ENCODE measurements at places on chromosomes 13 and 19. TPM values are rescaled to one million over a fixed set of nuclear protein-coding genes. Genes with fewer than 3 reads are reported as not detected.

Gene FBN3
- not detected for total RNA-seq

Gene ATG4D
- 19.2 TPM for total RNA-seq

Gene ELAVL3
- 0.07 TPM for total RNA-seq

Gene ATXN8OS
- not detected for total RNA-seq

Gene RASAL3
- not detected for total RNA-seq

Gene ZNF43
- total RNA-seq: 4.7 TPM

Gene MISP
- total RNA-seq: 95.7 TPM

Gene ZNF780B
- total RNA-seq: 4.5 TPM

Gene MBD3L3
- not detected for total RNA-seq

Gene SHANK1
- total RNA-seq: 0.16 TPM

Gene SYNGR4
- 3.6 TPM for total RNA-seq

Gene CERS1
- total RNA-seq: 6.3 TPM

Gene FUT2
- not detected for total RNA-seq

Gene SWSAP1
- 1.7 TPM for total RNA-seq

Gene IGFL3
- total RNA-seq: not detected

Gene RB1
- total RNA-seq: 14.1 TPM

All from A549 treated with DMSO at 1 μM for 4 hours (cell line).